ENCODE measurements at places on chromosomes 13 and 19.

GRCh38 chr19:39083983-39084731 is at the start of gene ACP7:
Gene ACP7, plus strand, starts transcription at chr19:39084368. Its CDS starts 902 bp downstream, at chr19:39085270.
- DNase-seq: peak; percentile 37

GRCh38 chr19:33507021-33507956 is 14.3 kb downstream of the PEPD start:
- no peak for DNase-seq

DNA sequence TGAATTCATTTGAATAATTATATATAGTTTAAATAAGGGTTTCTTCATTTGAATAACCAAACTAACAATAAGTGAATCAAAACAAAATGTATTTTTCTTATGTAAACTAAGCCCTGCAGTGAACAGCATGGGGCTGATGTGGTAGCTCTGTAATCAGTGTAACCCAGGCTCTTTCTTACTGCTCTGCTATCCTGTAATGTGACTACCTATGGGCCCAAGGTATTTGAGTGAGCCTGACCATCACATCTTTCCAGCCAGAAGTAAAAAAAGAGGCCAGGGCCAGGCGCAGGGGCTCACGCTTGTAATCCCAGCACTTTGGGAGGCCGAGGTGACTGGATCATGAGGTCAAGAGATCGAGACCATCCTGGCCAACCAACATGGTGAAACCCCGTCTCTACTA is 494.6 kb downstream of the DCT start:
- no peak for DNase-seq

GRCh38 chr13:50894012-50894411 is 15.6 kb upstream of the RNASEH2B start:
- no peak for DNase-seq

DNA sequence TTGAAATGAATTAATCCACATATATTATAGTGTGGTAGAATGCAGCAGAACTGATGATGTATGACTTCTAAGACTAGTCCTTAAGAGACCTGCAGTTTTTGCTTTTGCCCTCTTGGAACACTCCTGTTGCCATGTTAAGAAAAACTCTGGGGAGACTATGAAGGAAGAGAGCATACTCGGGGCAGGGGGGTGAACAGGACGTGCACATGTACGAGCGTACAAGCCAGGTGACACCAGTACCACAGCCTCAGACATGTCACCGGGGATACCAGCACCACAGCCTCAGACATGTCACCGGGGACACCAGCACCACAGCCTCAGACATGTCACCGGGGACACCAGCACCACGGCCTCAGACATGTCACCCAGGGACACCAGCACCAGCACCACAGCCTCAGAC is 15.9 kb upstream of the USPL1 start:
- DNase-seq: no peak

GRCh38 chr13:32001154-32001768 is 30.3 kb upstream of the FRY start:
- no peak for DNase-seq

DNA sequence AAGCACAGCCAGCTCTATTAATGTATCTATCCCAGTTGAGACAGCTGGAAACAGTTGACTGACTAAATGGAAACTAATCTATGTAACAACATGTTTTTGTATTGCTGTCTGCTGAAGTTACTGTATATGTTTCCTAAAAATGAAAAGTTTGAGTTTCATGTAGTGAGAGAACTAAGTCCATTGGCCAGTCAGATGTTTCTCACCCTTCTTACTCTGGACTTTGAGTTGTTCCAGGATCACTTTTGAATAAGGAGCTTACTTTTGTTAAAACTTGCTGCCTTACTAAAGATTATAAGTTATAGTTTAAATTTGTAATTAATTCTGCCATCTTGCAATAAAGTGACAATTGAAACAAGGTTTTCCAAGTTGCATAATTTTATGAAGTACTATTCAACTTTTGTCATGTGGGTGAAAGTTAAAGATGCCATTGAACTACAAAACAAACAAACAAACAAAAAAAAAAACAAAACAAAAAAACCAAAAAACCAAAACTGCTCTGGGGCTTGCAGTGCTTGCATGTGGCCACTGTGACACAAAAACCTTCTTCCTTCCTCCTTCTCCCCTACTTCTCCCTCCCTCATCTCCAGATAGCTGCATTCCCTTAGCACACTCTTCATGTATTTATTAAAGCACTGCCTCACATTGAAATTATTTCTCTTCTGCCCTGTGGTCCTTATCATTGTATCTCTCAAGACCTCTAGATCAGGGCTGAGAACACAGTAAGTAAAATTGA is 15.3 kb downstream of the WDFY2 start:
- DNase-seq: no peak

DNA sequence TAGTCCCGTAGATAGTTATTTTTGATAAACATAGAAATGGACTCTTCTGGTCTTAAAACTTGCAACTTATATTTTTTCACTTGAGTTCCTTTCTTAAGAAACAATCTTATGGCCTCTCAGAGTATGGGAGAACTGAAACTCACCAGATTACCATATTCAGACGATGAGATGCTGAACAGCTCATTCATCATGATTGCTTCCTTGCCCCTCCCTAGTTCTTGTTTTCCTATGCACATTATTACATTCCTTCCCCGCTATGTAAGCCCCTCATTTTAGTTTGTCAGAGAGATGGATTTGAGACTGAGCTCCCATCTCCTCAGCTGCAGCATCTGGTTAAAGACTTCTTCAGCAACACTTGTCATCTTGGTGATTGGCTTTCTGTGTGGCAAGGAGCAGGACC is 158.5 kb downstream of the SLITRK6 start:
- no peak for DNase-seq
